Stimulated activated CD8-positive, alpha-beta memory T cell treated with anti-CD3 and anti-CD28 coated beads, Interleukin-4, amount 100 ng/mL, for 48 hours (primary cell): ENCODE measurements at places on chromosomes 5 and 9.
A peak's percentile ranks its signal among the peaks of the same experiment; 100 is the strongest.

- DNase-seq, result no peak
Observed at GRCh38 chr5:127061956-127062355, 11.3 kb downstream of the C5orf63 start.

- DNase-seq, result no peak
Observed at GRCh38 chr9:110916403-110916802, 121.9 kb downstream of the LPAR1 start.

GRCh38 chr5:157150995-157151394 is 8.3 kb upstream of the MED7 start:
- DNase-seq, result no peak

DNA sequence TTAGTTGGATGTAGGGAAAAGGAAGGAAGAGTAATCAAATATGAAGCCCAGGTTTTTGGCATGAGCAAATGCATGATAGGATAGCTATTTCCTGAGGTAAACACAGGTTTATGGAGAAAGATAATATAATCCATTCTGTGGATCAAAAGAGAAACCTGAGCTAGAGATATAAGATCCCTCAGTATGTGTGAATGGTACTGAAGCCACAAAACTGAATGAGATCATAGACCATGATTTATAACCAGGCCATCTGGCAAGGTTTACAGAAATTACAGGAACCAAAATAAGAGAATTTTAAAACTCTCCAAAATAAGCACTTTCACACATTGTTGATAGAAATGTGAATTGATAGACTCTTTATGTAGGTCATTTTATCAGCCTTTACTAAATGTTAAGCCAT is 28.7 kb upstream of the ECM2 start:
- no peak for DNase-seq

DNA sequence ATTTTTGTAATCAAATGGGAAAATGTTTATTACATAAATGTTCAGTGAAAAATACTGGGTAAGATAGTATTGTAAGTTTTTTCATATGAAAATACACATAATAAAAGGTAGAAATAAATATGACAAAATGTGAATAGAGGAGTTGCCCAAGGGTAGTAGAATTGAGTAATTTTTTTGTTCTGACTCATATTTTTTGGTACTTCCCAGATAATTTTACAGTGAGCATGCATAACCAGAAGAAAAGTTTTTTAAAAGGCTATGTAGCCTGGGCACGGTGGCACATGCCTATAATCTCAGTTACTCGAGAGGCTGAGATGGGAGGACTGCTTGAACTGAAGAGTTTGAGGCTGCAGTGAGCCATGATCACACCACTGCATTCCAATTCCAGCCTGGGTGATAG is 116.9 kb downstream of the PIP5K1B start:
- no peak for DNase-seq

GRCh38 chr5:57745029-57745428 is 262.4 kb upstream of the ACTBL2 start:
- DNase-seq, result no peak

DNA sequence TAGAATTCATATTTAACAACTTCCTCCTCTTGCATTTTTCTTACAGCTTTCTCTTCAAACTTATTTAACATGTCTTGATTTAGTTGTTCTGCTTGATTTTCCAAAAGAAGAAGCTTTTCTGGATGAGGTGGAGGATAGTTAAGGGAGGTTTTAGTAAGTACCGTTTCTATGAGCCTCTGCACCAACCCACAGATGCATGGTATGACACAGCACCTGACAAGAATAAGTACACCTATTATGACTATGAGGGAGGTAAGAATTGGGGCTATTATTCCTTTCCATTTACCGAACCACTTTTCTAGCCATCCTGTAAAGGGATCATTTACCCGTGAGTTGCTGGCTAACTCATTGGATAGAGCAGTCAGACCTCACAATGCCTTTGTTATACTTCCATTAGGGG is 2.5 kb upstream of the HMGCS1 start:
- peak; percentile 49 for DNase-seq

- no peak for DNase-seq
Observed at GRCh38 chr5:34717426-34718327, 61.5 kb downstream of the RAI14 start.

DNA sequence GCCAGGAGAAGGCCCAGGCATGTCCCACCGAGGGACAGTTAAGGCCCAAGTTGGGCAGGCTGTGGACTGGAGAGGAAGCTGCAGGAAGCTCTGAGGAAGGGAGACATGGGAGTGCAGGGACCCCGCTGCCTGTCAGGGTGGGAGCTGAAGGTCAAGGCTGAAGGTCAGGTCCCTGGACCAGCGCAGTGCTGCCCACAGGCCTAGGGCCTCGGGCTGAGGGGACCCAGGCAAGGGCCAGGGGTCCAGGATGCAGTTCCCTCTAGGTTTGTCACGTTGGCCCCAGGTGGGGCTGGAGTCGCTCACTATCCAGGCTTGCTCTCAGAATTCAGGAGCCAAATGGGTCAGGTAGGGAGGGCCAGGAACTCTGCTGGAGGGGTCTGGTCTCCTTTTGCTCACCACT is 76.7 kb upstream of the STXBP1 start:
- DNase-seq, result no peak

DNA sequence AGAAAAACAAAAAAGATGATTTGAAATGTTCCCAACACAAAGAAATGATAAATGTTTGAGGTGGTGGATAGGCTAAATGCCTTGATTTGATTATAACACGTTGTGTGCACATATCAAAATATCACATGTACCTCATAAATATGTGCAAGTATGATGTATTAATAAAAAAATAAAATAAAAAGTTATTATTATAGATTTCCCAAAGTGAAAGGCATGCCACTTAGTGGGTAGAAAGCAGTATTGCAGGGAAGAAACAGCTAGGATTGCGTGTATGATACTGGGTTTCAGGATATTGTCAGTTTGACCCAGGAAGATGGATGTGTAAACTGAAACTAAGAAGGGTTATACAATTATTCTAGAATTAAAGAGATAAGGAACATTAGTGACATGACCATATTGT is 3.6 kb upstream of the TMEM38B start:
- no peak for DNase-seq

DNA sequence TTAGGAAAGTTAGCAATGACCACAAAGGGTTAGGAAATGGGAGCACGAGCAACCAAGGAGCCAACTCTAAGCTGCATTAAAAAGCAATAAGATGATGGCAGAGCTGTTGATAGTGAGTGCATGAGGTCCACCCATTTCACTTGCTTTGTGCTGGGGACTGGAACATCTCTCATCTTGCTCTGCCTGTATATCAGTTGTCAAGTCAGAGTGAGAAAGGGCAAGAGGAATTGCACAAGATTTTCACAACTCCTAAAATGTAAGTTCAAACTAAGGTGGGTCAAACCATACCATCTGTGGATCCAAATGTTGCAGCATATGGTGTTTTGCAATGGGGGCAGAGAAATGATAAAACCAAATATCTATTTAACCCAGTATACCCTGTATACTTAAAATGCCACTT is 2.8 kb upstream of the ESM1 start:
- DNase-seq, result no peak

- DNase-seq, result peak; percentile 68
Observed at GRCh38 chr9:94860678-94861588, 134.4 kb downstream of the AOPEP start.

- DNase-seq, result no peak
Observed at GRCh38 chr5:34598177-34598794, 57.8 kb upstream of the RAI14 start.

DNA sequence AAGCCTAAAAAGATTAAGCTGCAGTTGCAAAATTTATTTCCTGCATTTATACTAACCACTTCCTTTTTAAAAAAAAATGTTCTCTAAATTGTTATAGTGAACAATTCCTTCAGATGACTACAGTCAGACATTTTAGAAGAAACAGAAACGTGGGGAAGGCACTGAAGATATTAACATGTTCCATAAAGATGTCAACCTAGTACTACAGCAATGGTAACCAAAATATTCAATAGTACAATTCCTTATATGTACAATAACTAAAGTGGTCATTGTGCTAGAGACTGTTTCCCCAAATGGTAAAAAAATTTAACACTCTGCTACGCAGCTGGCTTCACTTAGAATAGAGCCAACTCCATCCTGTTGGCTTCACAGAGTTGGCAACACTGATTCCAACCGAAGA is 97.7 kb downstream of the FNBP1 start:
- no peak for DNase-seq

GRCh38 chr5:6579535-6579934 is 53.3 kb downstream of the NSUN2 start:
- no peak for DNase-seq

- DNase-seq, result no peak
Observed at GRCh38 chr9:112355427-112355897, 22.0 kb upstream of the PTBP3 start.

DNA sequence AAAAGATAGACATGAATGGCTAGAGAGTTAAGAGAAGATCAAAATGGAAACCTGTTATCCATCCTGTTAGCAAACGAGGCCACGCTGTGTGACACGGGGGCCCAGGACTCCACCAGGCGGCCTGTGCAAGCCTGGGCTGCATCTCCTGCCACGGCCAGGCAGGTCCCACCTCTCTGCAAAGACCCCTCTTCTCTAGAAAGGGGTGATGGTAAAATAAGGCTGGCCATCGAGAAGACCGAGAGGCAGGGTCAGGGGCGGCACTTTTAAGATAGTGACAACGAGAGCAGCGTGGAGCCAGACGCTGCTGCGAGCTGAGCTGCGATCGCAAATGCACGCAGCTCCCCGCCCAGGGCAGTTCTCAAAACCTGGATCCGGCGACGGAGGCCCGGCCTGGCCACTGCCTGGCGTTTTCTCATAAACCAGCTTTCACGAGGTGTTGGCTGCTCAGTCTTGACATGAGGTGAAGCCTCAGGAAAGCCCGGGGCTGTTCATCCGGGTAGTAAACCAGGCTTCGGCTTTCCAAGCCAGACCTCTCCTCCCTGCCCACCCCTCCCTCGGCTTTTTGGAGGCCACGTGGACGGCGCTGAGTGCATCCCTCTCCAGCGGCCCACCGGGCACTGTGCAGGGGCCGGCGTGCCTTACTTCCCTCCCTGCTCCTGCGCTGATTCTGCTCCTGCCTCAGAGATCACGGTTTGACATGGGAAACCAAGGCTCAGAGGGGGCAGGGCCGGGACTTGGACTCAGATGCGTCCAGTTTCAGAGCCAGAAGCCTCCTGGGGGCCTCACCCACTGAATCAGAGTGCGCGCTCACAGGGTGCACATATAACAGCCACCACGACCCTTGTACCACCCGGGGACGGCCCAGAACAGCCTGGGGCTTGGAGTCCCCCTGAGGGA is 151.6 kb upstream of the PHYKPL start:
- DNase-seq, result no peak

GRCh38 chr5:66742083-66742895 is 146.1 kb downstream of the MAST4 start:
- no peak for DNase-seq

GRCh38 chr9:96080364-96080763 is 204.9 kb downstream of the ERCC6L2 start:
- no peak for DNase-seq

- DNase-seq, result no peak
Observed at GRCh38 chr9:84151236-84151635, 170.6 kb downstream of the RMI1 start.

DNA sequence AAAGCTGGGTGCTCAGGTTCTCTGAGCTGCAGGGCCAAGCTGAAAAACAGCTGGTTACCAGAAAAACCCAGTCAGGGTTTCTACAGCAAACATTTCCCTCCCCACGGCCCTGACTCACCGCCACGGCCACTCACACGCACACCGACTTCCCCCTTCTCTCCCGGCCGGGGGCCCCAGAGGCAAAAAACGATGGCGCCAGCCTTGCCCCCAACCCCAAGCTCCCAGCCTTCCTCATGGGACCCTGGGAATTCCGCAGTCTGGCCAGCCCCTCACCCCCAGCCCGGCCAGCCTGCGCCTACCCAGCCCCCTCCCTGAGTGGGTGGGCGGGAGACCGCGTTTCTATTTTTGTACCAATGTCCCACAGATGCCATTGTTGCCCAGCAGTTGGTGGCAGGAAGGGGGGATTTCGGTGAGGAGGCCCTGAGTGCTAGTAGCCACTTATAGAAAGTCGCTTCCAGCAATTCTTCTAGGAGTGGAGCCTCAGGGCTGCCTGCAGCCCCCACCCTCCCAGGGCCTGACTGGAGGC is 18.4 kb downstream of the ENG start:
- DNase-seq, result peak; percentile 66

DNA sequence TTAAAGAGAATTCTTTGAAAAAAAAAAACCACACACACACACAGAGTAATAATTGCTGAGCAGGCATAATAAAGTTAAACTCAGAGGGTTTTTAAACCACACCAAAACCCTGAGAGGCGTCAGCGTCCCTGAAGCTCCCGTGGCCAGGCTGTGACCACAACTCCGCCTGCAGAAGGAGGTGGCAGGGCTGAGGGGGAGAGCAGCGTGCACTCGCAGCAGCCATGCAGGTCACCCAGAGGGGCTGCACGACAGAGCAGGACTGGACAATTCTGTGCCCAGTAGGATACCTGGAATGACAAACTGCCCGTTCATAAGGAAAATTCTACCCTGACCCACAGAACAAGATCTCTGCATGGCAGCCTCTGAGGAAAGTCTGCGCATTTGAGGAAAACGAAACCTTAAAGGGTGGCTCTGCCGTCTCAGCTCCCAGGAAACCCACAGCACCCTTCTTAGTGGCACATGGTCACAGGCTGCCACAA is 44.0 kb downstream of the ROR2 start:
- peak; percentile 66 for DNase-seq

DNA sequence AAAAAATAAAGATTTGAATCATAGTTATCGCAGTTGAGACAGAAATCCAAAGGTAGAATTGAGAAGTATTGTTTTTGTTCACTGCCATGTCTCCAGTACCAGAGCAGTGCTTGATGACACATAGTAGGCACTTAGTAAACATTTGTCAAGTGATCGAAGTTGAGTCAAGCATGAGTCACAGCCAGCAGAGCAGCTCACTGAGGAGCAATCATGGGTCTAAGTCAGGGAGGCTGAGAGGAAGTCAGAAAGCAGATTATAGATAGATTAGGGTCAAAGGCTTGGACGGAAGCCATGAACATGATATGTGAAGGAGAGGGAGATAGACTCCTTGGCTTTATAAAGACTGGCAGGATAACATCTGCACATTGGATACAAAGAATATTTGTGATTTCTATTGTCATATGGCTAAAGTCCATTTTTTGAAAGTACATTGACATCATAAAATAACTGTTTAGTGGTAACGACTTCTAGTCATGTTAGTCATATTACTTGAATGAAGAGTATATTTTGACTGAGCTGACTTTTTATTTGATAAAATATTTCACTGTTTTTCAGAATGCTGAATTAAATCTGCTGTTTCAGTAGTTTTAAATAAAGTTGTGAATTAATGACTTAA is 168.5 kb downstream of the RAB3C start:
- DNase-seq, result no peak

- no peak for DNase-seq
Observed at GRCh38 chr9:112361601-112362000, 18.3 kb upstream of the HSDL2 start.
